ENCODE measurements at places on chromosomes 5 and 9.
A peak's percentile ranks its signal among the peaks of the same experiment; 100 is the strongest.

GRCh38 chr5:32645246-32645645 lies 59.9 kb downstream of the SUB1 start:
- DNase-seq: no peak

DNA sequence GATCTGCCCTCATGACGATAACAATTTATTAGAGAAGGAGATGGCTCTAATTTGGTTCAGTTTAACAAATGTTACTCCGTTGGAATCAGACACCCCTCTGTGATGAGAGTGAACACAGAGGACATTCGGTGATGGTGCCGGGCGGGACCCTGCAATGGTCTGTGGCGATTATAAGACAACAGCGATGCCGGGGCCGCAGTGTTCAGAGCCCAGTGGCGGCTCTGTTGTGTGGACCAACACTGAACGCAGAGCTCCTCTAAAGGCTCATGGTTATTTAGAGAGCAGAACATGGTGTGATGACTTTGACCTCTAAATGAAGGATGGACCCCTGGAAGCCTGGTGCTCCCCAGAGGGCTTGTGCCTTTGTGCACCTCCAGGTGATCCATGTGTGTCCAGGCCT lies 21.2 kb downstream of the UBE2QL1 start:
- no peak for DNase-seq

DNA sequence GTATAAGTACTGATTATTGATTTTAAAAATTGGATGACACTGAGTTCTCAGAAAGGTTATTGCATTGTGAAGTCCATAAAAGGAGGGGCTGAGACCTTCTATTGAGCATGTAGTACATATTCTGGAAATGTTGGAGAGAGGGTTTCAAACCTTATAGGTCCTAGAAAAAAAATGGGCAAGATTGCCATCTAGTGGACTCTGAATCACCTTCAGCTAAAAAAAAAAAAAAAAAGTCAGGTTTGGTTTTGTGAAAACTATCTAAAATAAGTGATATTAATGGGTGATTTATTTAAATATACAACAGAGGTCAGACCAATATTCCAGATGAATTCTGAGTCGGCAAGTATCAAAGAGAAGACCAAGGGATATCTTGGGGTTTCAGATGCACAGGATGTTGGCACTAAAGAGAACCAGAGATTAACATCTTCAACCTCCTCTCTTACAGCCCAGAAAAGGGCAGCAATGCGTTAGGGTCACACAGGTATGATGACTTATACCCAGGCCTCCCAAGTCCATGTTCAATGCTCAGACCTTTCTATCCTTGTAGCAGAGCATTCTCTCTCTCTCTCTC lies 109.8 kb upstream of the NMUR2 start:
- DNase-seq: no peak

- no peak for DNase-seq
These were observed 42.8 kb upstream of the TCF7 start for GRCh38 chr5:134071614-134072207.

GRCh38 chr9:136511670-136512592 lies 29.1 kb upstream of the SEC16A start:
- DNase-seq: no peak

DNA sequence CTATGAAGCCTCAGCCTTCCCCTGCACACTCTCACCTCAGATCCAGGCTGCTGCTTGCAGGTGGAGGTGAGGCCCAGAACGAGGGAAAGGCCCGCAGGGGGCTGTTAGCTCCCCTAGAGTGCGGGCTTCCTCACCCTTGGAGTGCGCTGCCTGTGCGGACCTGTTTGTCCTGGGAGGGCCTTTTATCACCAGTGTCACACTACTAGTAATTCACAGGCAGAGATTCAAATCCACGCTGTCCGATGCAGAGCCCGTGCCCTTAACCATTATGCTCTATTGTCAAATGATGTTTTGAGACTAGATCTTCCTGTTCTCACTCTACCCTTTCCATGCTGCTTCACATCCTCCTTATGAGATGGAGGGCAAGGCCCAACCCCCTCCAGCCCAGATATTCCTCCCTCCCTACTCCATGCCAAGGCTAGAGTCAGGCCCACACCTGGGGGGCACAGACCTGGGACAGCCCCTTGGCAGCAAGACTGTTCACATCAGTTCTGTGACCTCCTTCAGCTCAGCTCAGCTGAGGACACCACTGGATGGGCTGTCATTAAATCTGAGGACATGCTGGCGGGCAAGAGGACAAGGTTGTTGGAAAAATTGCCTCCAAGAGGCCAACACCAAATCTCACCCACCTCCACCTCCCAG lies 112.8 kb upstream of the SPOCK1 start:
- no peak for DNase-seq

- peak; percentile 94 for DNase-seq
These were observed 106.0 kb upstream of the RPS23 start for GRCh38 chr5:82384034-82384750.

GRCh38 chr9:6305954-6306563 lies 22.1 kb upstream of the TPD52L3 start:
- peak; percentile 27 for DNase-seq

DNA sequence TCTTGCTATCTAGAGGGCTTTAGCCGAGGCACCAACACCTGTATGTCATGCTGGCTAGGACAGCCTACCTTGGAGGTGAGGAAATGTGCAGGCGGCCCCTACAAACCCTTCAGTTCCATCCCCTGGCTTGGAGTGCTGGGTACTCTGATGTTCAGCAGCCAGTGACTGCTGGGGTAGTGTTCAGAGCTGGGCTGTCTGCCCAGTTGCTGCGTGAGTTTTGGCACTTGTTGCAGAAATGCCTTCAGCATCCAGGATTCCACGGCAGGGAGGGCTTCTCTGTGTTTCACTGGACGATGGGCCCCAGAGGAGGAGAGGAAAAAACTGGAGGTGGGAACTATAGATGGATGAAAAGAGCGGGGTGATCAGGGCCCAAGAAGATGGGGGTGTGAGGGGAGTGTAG lies 10.4 kb downstream of the SWI5 start:
- DNase-seq: peak; percentile 51

DNA sequence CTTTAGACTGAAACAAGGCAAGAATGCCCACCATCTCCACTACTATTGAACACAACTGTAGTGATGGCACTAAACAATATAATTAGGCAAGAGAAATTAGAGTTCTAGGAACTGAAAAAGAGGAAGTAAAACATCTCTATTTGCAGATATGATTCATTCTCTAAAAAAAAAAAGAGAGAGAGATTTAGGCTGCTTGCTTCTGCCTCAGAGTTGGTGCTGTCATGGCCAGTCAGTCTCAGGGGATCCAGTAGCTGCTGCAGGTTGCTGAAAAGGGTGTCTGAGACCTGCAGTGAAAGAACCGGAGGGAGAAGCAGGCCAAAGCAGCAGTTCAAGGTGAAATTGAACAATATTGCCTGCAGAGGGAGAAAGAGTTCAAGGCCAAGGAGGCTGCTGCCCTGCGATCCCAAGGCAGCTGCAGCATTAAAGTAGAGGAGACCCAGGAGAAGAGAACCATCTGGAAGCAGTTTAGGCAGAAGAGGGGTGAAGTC lies 72.5 kb downstream of the AP3B1 start:
- no peak for DNase-seq
